ENCODE measurements at places on chromosomes 7 and 10.
A peak's percentile ranks its signal among the peaks of the same experiment; 100 is the strongest.

- DNase-seq: peak; percentile 96
These were observed at the start of gene TPST1 for GRCh38 chr7:66204822-66205740. TPST1 (plus strand) TSS chr7:66205334; CDS start chr7:66240426, 35,092 bp downstream.

- peak; percentile 44 for DNase-seq
These were observed 142.3 kb upstream of the EFCAB10 start for GRCh38 chr7:105723572-105723971.

DNA sequence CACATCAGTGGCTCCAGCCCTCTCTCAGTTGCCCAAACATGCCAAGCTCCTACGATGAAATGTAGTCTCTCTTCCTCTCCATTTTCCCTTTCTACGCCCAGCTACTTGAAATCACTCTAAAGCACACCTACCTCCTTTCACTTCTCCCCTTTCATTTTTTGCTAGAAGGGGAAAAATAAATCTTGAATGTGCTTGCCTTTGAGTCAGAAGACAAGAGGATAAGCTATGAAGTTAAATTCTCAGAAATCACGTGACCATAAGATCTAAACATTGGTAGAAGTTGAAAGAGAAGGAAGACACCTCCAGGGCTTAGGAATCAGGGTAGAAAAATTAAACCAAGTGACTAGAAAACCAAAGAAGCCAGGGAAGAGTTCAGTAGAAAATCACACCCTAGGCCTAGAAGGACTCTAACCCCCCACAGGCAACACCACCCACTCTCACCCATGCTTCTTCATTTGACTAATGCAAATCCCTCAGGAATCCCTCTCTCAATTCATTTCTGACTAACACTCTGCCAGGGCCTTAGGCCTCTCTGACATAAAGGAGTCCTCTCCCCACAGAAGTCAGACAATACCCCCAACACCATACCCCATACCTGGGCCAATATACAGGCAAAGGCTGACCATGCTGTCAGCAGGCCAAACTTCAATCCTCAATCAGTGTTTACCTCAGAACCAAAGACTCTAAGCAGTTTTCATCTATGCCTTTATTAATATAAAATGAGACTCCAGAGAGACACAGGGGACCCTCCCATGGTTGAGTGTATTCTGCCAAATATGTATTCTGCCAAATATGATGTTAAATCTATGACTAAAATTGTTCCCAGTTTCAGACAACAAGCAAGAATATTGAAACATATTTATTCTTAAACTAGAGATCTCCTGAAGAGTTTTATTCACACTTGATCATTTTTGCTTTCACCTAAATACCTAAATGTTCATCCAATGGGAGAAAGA lies 84.8 kb downstream of the ELMO1 start:
- DNase-seq: no peak

- no peak for DNase-seq
These were observed 24.3 kb downstream of the HSPB1 start for GRCh38 chr7:76326646-76327233.

All from ovary (tissue), 10 donors.